ENCODE measurements at places on chromosomes 4 and X. TPM values are rescaled to one million over a fixed set of nuclear protein-coding genes. Genes with fewer than 3 reads are reported as not detected.

The AMBN gene
- 0.25 TPM for total RNA-seq

The SRPX2 gene
- total RNA-seq: 1.2 TPM

The GPR143 gene
- total RNA-seq: 0.98 TPM

The ACOX3 gene
- 31.2 TPM for total RNA-seq

The ZCCHC12 gene
- total RNA-seq: 46.2 TPM

The COL4A6 gene
- total RNA-seq: 3.2 TPM

The PRDM8 gene
- total RNA-seq: 26.1 TPM

The GPM6B gene
- total RNA-seq: 323 TPM

The HSFX2 gene
- not detected for total RNA-seq

The CLCN4 gene
- total RNA-seq: 66.1 TPM

The ARL9 gene
- 2.0 TPM for total RNA-seq

The CXCL1 gene
- total RNA-seq: 1.5 TPM

The GUCY1A1 gene
- 109 TPM for total RNA-seq

The RPGR gene
- 8.4 TPM for total RNA-seq

The ANKRD50 gene
- total RNA-seq: 99.6 TPM

The FGF16 gene
- total RNA-seq: under 0.01 TPM

The ASB9 gene
- 0.25 TPM for total RNA-seq

The GATB gene
- 15.7 TPM for total RNA-seq

The ALPK1 gene
- total RNA-seq: 4.2 TPM

The CCDC120 gene
- total RNA-seq: 3.0 TPM

The HTN3 gene
- not detected for total RNA-seq

The NAP1L5 gene
- 43.5 TPM for total RNA-seq

The ENPEP gene
- total RNA-seq: 1.7 TPM

The PLAC1 gene
- total RNA-seq: not detected

The MID2 gene
- total RNA-seq: 7.6 TPM

The SLC7A11 gene
- 31.5 TPM for total RNA-seq

The GIMD1 gene
- total RNA-seq: not detected

The FRMD7 gene
- 0.49 TPM for total RNA-seq

The CT45A3 gene
- not detected for total RNA-seq

The LRCH2 gene
- 40.8 TPM for total RNA-seq

The MAGEB17 gene
- total RNA-seq: 0.25 TPM

The ZNF732 gene
- 0.49 TPM for total RNA-seq

The DLG3 gene
- 84.8 TPM for total RNA-seq

The AWAT2 gene
- total RNA-seq: not detected

The TENM3 gene
- 71.5 TPM for total RNA-seq

The HTR2C gene
- 1.5 TPM for total RNA-seq

The TLR10 gene
- 0.74 TPM for total RNA-seq
